Activated naive CD4-positive, alpha-beta T cell treated with Interleukin-2 at 50 U/mL for 16 hours (primary cell): ENCODE measurements at places on chromosomes 3 and 15.

DNA sequence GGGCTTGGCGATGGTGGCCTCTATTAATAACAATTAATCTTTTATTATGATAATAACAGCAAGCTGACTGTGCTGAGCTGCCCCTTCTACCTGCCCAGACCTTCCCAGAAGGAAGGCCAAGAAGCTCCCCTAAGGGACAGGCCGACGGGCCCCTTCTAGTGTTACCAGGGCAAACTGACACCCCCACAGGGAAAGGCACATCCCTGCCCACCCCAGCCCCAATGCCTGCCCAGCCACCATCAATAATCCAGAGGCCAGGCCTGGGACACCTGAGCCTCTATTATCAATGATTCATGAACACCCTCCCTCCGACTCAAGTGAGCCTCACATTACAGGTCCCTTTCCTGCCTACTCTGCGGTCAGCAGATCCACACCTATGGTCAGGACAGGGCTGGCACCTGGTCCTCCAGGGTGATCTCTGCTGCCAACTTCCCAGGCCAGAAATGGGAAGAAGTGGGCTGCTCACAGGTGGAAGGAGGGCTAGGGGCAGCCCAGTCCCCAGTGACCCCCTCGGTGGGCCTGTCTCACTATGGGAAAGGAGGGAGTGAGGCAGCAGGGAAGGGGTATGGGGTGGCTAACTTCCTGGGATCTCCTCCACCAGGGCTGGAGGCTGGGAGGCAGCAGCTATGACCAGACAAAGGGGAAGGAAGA lies 1.8 kb downstream of the TWF2 start:
- DNase-seq = no peak

DNA sequence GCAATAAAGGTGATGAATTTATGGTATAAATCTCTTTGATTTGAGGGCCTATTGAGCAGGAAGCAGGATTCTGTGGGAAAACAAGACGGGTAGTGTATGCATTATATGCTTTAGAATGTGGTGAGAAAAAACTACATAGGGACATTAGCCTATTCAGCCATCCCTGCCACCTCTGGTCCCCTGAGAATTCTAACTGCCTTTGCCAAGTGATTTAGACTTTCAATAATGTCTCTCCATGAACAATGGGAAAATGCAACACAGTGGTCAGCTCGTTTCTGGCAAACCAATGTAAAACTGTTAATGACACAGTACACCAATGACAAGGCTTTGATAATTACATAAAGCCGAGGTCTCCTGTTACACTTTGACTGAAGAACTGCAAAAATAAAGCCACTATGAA lies 314.7 kb upstream of the CNTN4 start:
- no peak for DNase-seq

GRCh38 chr15:77002954-77003912 lies 8.3 kb downstream of the PSTPIP1 start:
- peak; percentile 82 for DNase-seq

GRCh38 chr3:131608296-131608695 lies 105.5 kb upstream of the MRPL3 start:
- no peak for DNase-seq

- peak; percentile 55 for DNase-seq
Measured at GRCh38 chr3:177358977-177359592, 161.8 kb upstream of the TBL1XR1 start.

GRCh38 chr3:160449636-160450598 lies at the start of gene TRIM59:
TRIM59 (minus strand) TSS chr3:160449786; CDS start chr3:160439183, 10,603 bp downstream.
- peak; percentile 98 for DNase-seq

DNA sequence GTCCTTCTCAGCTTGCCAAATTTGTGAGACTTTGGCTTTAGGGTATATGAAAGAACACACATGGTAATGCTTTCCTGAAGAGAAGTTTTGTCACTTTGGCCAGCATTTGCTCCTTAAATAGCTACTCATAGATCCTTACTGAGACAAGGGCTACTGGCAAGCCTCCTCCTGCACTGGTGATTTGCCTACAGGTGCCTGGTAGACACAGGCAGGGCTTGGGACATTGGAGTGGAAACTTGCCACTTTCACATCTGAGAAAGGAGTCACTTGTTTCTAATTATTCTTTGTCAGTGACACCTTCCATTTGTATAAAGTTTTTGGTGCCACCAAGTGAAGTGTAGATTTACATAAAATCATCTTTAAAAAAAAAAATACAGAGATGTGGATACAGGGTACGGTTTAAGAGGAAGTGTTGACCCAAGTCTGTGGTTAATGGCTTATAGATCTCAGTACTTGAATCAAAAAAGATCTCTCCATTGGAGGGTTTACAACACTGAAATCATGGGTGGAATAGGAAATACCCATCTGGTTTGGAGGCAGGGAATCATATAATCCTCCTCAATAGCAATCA lies 132.8 kb upstream of the GADL1 start:
- DNase-seq = no peak

GRCh38 chr3:195119461-195120266 lies 151.3 kb downstream of the XXYLT1 start:
- no peak for DNase-seq

GRCh38 chr15:67407786-67408185 lies 113.1 kb upstream of the C15orf61 start:
- no peak for DNase-seq

DNA sequence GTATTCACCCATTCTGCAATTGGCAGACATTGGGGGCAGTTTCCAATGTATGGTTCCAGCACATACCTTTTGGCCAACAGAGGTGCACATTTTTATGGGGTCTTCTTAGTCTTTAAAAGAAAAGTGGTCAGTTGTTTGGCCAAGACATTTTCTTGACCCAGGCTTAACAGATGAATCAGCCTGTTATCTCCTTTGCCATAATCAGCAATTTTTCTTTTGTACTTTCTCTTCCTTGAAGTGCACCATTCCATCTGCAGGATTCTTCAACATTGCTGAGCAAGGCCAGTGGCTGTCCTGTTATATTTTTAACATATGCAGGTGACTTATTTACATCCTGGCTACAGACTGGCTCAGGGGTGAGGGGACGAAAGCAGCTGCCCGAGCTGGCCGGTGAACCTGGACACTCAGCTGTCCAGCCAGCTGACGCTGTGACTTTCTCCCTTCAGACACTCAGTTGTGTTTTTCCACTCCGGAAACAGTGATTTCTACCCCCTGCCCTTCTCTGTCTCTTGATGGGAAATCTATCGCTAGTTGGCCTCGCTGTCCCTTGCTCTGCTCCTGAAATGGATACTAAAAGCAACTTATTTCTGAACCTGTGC lies 96.5 kb upstream of the TNFAIP8L3 start:
- DNase-seq = no peak

GRCh38 chr3:15241341-15241740 lies 35.3 kb downstream of the CAPN7 start:
- DNase-seq = peak; percentile 58

DNA sequence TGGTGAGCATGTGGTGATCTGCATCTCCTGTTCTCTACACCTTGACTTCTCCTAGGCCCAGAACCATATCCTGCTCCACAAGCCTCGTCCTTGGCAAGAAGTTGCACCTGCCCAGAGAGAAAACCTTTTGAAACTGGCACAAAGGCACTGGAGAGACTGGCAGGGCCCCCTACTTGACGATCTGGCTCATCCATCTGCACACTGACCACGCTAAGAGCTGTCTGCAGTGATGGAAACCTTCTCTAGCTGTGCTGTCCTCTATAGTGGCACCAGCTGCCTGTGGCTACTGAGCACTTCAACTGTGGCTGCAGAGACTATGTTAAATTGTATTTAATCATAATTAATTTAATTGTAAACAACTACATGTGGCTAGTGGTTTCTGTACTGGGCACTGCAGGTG lies 26.2 kb upstream of the SRP14 start:
- no peak for DNase-seq

GRCh38 chr3:52779011-52779836 lies 1.8 kb downstream of the ITIH1 start:
- no peak for DNase-seq

GRCh38 chr3:130374033-130374432 lies 28.6 kb downstream of the COL6A5 start:
- DNase-seq = no peak

- DNase-seq = no peak
Measured at GRCh38 chr15:48119277-48119676, 1.5 kb upstream of the SLC24A5 start.

DNA sequence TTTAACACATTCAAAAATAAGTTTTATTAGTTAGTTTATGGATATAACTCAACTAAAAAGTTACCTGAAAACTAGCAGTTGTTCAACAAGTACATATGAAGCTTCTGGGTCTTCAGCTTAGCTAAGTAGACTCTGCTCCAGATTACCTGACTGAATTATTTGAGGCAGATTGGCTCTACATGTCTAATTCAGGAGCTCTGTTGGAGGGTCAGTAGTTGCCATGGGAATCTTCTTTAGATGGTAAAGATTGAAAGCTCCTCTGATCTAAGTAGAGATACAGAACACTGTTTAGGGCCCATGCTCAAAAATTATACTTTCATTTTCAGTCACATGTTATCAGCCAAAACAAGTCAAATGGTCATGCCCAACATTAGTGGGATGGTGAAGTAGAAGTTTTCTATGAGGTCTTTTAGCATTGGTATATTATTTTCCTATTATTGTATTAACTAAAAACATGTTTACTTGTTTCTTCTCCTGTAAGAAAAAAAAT lies 1476.9 kb downstream of the OTOL1 start:
- no peak for DNase-seq

DNA sequence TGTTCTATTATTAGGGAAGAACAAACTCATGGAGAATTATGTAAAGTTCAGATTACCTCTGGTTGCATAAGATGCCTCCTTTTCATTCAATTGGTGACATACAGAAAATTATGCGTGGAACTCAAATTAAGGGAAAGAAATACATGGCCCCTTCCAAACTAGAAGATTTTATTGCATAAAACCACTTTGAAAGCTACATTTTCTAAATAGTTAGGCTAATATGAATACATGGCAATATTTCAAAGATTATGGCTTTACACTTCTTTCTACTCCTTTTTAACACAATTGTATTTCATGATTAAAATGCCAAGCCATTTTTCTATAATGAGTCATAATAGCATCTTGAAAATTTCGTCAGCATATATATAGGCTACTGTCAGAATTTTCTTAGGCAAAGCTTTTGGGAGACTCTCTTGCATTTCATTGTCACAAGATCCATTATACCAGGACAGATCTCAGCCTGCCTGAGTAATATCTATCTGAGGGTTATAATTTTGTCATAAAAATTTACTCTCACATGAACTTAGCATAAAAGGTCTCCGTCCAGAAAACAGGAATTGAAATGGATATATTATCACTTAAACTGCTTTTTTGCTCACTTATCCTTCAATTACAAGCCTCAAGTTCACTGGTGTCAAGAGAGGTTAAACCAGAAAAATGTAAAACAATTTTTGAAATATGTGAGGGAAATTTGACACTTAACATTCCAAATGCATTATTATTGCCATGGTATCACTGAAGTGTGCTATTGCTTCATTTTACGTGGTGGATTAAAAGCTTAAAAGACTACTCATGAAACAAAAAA lies 37.1 kb downstream of the CPA3 start:
- no peak for DNase-seq

DNA sequence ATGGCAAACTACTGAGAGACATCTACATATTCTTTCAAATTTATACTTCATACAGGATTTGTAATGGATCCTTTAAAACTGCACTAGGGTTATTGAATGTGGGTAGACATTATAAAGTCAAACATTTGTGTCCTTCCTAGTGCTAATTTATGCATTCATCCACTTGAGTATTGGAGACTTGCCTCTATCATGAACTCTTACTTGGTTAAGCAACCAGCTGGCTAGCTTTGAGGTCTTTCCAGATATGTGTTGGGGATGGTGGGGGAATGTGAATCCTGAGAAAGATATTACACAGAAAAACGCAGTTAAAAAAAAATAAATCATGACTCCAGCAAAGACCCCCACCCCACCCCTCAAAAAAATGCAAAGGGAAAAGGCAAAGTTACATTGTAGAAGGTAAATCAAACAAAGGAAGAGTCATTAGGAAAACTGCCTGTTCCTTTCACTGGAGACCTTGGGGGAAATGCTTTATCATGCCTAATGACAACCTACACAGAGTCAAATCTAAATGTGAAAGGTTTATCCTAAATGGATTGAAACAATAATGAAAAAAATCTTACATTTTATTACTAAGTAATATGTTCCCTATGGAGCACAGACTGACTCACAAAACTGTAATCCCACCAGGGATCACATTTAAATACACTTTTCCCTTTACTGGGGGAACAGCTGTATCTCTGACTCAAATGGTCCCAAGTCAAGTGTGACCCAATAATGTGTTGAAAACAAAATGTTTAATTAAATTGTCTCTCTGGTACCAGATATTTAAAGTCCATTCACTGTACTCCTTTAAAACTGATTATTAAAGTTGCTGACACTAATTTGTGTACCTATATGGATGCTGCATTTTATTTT lies 522.3 kb downstream of the ROBO1 start:
- no peak for DNase-seq

DNA sequence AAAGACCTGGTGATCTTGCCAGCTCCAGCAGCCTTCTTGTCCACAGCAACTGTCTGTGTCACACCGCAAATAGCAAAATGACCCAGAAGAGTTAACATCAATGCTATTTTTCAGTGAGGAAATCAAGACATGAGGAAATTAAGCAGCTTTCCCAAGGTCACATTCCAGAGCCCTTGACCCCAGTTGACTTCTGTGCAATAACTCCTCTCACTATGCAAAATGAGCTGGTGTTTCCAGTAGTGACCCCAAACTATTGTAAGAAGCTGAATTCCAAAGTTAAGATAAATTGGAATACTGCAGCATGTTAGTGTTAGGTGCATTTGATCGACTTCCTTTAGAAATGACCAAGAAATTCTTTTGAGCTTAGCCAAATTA lies 172.8 kb upstream of the SNTN start:
- no peak for DNase-seq

DNA sequence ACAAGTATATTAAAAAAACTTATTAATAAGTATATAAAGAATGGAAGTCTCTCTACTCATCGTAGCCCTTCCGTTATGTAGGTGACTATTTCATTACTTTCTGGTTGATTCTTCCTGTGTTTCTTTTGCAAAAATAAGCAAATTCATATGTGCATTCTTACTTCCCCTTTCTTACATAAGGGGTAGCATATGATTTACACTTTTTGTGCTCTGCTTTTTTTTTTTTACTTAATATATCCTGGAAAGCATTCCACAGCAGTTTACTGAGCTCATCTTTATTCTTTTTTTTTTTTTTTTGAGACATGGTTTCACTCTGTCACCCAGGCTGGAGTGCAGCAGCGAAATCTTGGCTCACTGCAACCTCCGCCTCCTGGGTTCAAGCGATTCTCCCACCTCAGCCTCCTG lies 12.9 kb downstream of the SCAMP5 start:
- no peak for DNase-seq

DNA sequence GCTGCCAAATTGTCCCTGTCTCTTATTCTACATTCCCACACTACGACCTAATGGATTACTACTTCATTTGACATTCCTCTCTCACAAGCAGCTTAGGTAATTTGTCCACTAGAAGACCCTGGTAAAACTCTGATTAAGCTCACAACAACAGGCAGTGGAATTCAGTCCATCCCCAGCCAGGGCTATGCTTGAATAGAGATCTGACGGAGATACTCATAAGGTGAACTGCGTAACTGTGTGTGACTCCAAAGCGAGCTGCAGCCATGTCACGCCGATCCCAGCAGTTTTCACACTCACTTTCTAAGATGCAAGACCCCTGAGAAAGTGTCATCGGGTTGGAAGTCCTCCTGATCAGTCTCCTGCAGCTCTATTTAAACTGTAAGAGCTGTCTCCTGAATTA lies 25.7 kb upstream of the ROBO2 start:
- DNase-seq = no peak

GRCh38 chr15:85689729-85690128 lies 105.0 kb downstream of the KLHL25 start:
- DNase-seq = peak; percentile 64

GRCh38 chr3:59391131-59391530 lies 341.3 kb upstream of the CFAP20DC start:
- DNase-seq = no peak
